Caki2 (cell line): ENCODE measurements at places on chromosomes 7 and 10.
A peak's percentile ranks its signal among the peaks of the same experiment; 100 is the strongest.

GRCh38 chr7:9498303-9498702 is 1064.9 kb downstream of the NXPH1 start:
- DNase-seq, result no peak

DNA sequence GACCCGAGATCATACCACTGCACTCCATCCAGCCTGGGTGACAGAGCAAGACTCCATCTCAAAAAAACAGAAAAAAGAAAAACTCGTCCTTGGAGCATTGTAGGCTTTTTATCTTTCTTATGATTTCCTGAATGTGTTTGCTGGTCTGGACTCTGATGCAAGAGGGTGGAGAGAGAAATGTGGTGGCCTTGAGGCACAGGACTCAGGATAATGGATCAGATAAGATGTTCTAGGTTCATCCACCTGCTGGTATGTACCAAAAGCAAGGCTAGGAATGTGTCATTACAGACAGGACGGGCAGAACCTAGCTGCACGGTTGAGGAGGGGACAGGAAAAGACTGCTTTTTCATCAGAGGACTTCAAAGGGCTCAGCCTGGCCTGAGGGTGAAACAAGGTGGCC is 33.5 kb downstream of the GCC1 start:
- no peak for DNase-seq

DNA sequence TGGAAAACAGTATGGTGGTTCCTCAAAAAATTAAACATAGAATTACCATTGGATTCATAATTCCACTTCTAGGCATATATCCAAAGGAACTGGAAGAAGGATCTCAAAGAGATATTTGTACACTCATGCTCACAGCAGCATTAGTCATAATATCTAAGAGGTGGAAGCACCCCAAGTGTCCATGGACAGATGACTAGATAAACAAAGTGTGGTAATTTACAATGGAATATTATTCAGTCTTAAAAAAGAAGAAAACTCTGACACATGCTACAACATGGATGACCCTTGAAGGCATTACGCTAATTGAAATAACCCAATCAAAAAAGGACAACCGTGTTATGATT is 594.2 kb downstream of the KCNMA1 start:
- no peak for DNase-seq

DNA sequence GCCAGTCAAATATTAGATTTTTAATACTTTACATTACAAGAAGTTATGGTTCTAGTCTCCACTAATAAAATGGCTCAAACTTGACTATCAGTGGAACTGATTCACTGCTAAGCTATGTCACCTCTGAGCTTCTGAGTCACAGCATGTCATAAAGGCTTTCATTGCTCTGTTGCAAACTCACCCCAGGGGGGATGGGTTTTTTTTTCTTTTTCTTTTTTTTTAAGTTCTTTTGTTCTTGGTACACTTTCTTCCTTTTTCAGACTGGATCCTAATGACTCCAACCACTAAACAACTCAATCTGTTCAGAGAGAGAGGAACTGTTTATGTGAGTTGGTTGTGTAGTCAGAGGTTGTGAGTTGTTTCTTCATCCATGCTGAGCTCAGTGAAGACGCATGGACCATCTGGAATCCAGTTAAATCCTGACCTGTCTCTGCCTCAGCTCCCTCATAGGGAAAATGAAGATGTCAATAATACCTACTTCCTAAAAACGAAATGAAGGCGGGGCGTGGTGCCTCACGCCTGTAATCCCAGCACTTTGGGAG is 11.0 kb downstream of the MYOF start:
- peak; percentile 96 for DNase-seq

DNA sequence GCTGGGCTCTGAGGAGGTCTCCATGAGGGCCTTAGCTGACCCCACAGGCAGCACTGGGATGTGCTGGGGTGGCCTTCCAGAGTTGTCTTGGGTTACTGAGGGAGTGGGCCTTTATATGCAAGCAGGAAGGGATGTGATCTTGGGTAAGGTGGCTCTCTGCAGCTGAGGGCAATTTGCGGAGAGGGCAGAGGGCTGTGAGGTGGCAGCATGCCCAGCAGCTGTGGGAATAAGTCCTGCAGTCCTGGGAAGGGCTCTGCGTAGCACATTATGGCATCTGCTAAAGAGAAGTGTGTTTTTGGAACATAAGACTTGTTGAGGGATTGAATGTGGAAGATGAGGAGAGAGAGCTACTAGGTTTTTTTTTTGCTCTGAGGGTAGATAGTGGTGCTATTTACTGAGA is 99.6 kb upstream of the KMT2E start:
- DNase-seq, result no peak

GRCh38 chr7:33137103-33137502 is 7.7 kb downstream of the BBS9 start:
- DNase-seq, result no peak

DNA sequence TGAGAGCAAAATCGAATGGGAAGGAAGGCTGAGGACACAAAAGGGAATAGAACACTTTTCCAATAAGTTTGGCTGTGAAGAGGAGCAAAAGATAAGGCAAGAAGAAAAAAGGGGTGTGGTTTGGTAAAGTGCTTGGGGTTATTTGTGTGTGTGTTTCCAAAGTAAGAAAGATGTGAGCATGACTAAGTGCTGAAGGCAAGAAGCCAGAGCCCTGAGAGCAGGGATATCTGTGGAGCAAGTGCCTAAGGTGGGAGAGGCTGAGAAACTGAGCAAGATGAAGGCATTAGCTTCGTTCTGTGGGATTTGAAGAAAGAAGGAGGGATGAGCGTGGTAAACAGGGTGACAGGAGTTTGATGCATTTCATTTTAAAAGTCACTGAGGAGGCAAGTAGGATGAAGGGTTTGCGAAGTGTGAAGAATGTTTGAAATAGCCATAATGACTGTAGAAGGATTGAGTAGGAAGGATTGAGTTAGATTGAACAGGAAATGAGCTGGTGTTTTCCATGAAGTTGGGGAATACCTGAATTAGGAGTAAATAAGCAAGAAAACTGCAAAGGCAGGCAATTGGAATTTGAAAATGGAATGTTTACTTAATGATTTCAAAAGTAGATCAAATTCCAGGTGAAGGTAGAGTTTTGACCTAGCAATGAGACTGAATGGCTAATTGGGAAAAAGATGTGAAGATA is 19.9 kb upstream of the SP4 start:
- no peak for DNase-seq

- no peak for DNase-seq
Observed at GRCh38 chr10:97058521-97058920, 127.2 kb downstream of the SLIT1 start.

DNA sequence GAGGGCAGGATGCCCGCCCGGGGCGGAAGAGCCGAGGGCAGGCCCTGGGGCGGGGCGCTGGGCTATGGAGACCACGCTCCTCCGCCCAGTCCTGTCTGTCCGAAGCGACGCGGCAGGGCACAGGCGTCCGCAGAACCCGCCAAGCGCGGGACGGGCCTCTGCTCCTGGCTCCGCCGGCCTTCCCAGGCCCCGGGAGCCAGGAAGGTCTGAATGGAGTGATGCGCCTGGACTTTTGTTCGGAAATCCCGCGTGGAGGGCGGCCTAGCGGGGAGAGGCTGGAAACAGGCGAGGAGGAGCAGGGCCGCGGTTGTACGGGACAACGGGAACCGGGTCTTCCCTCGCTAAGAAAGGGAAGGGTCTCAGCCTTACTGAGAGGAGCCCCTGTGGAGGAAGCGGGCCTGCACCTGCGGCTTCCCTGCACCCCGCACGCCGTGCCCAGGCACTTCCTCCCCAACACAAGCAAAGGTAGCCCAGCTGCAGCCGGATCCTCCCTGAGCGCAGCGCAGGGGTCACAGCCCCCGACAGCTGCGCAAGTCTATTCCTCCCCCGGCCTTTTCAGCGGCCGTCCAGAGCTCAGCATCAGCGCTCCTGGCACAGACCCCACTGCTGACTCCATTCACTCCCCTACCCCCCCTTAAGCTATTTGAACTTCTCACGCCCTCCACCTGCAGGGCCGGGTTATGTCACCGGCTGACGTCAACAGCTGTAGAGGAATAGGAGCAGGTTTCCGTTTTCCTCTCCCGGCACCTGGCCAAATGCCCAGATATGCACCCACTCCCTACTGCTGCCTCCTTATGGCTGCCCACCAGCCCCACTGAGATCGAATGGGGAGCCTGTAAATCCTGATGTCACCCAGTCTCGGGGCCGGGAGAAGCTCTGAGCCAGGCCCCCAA is 143.2 kb upstream of the RET start:
- DNase-seq, result no peak

- no peak for DNase-seq
Observed at GRCh38 chr10:8911032-8911431, 856.5 kb downstream of the GATA3 start.

- no peak for DNase-seq
Observed at GRCh38 chr10:58622246-58622645, 109.6 kb downstream of the BICC1 start.

DNA sequence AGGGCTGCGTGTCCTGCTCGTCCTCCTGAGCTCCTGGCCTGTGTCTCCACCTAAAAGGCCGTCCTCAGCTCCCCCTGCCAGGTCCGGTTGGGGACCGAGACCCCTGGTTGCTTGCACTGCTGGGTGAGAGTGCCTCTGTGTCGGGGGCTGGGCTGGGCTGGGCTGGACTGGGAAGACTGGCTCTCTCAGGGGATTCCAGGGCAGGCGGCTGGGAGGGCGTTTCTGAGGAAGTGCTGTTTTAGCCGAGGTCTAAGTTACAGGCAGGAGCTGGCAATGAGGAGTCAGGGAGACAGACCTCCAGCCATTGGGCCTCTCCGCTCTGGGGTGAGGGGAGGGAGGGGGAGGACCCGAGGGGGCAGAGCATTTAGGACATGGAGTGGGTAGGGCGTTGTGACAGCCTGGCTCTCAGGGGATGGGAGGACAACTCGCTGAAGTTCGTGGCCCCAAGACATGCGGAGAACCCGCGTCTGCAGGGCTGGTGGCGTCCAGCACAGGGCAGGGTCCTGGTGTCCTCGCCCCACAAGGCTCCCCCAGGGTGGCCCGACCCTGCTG is 20.9 kb downstream of the FOXK1 start:
- DNase-seq, result no peak

GRCh38 chr7:98816241-98816640 is 53.6 kb downstream of the TMEM130 start:
- DNase-seq, result no peak

- no peak for DNase-seq
Observed at GRCh38 chr7:45217358-45217757, 59.8 kb downstream of the RAMP3 start.

DNA sequence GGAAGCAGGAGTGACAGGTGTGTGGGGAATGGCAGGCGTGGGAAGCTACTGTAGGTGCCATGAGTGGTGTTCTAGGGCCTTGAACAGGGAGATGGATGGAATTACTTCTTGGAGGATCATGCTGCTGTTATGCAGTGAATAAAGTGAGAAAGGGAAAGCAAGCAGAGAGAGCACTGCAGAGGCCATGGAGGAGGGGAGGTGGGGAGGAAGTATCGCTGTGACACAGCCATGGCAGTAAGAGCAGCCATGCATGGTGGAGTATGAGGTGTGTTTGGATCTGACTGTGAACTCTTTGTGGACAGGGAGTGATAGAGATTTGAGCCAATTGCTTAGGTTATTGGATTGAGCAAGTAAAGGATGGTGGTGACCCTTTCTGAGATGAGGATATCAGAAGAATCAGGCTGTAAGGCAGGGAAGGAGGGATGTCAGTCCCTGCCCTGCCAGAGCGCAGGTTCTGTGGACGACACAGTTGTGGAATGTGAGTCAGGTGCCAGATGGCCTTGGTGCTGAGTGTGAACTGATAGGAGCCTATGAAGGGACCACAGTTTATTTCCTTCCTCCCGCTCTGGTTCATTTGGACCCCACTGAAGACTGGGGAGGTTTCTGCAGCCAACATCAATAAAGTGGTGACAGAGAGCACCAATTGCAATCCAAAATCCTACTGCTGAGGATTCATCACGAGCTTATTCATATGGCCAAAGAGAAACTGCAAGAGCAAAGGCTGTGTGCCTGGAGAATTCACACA is 105.5 kb upstream of the TMEM72 start:
- DNase-seq, result no peak

DNA sequence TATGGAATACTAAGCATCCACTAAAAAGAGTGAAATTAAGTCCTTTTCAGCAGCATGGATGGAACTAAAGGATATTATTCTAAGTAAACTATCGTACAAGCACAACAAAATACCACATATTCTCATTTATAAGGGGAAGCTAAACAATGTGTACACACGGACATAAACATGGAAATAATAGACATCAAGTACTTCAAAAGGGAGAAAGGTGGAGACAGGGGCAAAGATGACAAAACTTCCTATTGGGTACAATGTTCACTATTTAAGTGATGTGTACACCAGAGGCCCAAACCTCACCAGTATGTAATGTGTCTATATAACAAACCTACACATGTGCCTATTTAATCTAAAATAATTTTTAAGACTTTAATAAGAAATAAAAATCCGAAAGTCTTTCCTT is 2.2 kb upstream of the AKR1C4 start:
- no peak for DNase-seq

GRCh38 chr10:113047151-113047550 is 97.1 kb downstream of the TCF7L2 start:
- no peak for DNase-seq

DNA sequence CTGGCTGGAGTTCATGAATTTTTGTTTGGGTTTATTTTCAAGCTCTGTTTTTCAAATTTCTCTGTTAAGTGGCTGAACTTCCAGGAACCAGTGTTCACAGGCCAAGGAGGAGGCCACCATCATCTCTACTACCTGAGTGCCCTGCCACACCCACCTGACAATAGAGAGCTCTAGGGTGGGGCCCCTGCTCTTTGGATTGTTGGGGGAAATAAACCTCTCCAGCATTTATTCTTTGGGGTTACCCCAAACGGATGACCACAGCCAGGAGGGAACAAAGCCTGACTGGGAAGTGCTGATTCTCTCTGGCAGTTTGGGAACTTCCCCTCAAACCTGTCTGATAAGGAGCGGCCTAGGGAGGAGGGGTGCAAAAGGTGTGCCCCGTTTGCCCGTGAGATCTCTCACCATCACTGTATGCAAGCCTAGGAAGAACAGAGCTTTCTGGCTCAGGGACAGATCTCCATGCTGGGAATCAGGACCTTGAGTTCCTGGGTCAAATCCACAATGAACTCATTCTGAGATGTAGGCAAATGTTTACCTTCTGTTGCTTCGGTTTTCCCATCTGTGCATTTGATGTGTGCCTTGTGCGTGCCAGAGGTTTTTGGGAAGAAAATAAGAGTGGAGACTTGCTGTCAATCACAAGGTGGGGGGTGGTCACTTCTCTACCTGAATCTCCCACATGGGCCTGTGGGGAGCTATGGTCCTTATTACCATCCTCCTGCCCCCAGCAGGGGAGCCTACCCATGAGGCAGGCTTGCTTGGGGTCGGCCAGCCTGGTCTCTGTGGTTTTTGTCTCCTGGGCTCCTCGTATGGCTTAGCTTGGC is 27.7 kb upstream of the PDCD4 start:
- DNase-seq, result no peak

GRCh38 chr10:124518366-124518765 is 56.7 kb downstream of the LHPP start:
- no peak for DNase-seq

- DNase-seq, result no peak
Observed at GRCh38 chr10:122659126-122659525, 40.5 kb downstream of the C10orf120 start.
